ENCODE measurements at places on chromosomes 7 and 10.

DNA sequence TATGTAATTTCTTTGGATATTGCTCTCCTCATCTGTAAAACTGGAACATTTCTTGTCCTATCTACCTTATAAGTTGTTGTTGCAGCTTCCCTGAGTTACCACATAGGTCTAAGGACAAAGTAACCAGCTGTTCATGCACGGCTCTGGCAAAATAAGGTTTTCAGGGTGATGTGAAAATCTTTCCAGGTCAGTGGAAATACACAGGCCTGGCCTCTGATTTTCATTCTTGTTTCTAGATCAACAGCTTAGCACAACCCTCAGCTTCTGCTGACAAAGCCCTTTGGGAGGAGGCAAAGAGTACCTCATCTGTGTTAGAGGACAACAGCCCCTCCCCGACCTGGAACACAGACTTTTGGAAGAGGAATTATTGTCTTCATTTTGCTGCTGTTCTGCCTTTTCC is 117.5 kb upstream of the AGK start:
- DNase-seq: no peak

DNA sequence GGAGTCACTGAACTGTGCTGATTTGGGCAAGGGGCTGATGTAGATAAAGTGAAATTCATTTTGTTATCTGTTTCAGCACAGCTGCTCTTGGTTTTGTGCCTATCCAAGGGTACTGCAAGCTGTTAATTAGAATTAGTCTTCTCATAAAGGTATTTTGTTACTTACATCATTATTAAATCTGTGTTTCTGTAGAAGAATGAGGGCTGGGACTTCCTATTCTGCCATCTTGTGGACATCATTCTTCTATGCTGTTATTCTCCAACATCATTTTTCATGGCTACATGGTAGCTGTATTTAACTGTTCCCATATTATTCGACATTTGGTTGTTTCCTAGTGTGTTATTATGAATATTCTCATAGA is 76.2 kb upstream of the CCDC71L start:
- no peak for DNase-seq

- DNase-seq: no peak
These were observed 22.2 kb upstream of the CAMK2B start for GRCh38 chr7:44347546-44348114.

GRCh38 chr7:121824276-121824675 is 48.7 kb upstream of the PTPRZ1 start:
- no peak for DNase-seq

- no peak for DNase-seq
These were observed 3.2 kb upstream of the SFTPA2 start for GRCh38 chr10:79563426-79563825.

DNA sequence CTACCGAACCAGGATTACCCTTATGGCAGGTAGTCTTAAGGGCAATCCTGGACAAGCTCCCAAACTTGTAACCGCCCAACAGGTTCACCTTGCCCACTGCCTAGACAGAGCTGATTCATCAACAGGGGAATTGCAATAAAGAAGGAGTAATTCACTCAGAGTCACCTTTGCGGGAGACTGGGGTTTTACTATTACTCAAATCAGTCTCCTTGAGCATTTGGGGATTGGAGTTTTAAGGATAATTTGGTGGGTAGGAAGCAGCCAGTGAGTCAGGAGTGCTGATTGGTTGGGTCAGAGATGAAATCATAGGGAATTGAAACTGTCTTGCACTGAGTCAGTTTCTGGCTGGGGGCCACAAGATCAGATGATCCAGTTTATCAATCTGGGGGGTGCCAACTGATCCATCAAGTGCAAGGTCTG is 25.3 kb downstream of the HK1 start:
- DNase-seq: no peak

GRCh38 chr10:17657103-17657500 is 13.2 kb downstream of the STAM start:
- no peak for DNase-seq

DNA sequence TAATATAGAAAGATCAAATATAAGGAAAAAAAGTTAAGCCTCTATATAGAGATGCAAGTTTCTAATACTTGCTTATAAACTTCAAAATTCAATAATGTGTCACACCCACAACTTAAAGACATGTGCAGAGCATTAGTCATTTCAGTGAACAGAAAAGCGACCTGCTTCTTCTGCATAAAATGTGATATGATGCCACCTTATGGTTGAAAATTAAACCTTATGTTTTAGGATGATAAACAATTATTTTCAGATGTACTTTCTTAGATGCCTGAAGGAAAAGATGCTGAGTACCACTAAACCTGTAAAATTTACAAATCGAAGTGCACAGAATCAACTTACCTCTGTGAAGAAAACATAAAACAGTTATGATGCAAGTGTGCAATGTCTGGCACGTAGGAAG is 96.0 kb downstream of the MTERF1 start:
- DNase-seq: peak; percentile 13

DNA sequence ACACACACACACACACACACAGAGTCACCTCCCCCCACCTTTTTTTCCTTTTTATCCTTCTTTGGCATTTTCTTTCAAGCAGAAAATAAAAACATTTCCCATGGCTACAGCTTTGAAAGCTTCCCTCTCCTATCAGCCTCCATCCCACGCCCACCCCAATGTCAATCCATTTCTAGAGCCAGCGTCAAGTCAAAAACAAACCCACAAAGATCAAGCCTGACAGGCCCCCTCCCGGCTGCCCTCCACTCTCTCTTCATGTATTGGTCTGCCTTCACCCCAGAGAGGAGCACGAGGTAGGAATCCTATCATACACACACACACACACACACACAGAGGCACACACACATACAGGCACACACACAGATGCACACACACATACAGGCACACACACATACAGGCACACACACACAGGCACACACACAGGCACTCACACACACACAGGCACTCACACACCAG is 8.0 kb upstream of the TNRC18 start:
- no peak for DNase-seq

DNA sequence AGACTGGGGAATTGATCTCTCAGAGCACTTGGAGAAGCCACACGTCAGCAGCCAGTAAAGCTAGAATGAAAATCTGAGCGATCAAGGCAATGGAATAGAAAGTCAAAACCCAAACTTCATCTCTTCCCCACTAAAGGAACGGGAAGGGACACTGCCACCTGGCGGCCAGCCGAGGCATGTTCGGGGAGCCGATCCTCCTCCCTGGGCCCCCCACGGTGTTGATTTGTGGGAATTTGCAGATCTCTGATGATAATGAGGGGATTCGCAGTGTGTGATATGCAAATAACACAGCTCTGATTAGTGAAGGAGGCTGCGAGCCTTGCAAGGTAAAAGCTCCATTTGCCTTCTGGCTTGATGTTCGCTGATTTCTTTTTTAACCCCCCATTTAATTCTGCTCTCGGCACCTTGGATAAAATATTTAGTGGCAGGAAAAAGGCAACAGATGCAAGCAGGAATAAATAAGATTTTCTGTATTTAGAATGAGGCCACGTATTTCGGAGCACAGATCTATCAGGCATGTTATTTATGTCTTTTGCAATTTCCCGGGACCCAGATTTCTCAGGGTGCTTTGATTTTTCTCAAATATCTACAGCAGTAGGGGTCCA is 258.6 kb downstream of the PAXIP1 start:
- DNase-seq: peak; percentile 10

DNA sequence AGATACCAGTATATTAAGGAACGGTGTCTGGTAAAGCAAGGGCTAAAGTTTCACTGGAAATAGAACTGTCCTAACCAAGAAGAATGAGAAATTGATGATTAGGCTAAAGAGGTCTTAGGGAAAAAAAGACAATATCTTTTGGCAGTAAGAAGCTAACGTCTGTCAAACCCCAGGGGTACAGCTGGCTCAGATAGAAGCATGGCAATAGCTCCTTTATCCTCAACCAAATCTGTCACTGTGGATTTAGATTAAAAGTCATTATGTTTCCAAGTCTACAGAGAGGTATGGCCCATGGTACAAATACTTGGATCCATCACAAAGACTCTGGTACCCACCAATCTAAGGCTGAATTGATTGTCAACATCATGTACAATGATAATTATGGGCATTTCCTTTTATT is 8.6 kb upstream of the SLC16A9 start:
- DNase-seq: no peak

- no peak for DNase-seq
These were observed 97.0 kb downstream of the HGF start for GRCh38 chr7:81672872-81673271.

- peak; percentile 30 for DNase-seq
These were observed 6.0 kb downstream of the WDR37 start for GRCh38 chr10:1061930-1062774.

DNA sequence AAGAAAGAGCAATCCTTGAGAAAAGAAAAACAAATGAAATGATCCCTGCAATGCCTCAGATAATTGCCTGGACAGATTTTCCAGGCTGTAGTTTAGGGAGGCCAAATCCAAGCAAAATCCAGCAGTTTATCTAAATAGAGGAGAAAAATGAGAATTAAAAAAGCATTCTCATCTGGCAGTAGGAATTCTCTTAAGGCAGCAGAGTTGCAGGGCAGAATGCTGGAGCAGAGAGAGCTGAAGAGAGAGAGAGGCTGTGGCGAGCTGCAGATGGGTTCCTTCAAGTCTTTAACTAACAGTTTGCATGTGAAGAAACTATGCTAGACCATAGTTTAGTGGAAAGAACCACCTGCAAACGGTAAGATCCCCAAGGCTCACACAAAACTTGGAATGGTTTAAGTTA is 6.0 kb upstream of the LIPA start:
- no peak for DNase-seq

- no peak for DNase-seq
These were observed 208.5 kb downstream of the PTEN start for GRCh38 chr10:88071879-88072278.

DNA sequence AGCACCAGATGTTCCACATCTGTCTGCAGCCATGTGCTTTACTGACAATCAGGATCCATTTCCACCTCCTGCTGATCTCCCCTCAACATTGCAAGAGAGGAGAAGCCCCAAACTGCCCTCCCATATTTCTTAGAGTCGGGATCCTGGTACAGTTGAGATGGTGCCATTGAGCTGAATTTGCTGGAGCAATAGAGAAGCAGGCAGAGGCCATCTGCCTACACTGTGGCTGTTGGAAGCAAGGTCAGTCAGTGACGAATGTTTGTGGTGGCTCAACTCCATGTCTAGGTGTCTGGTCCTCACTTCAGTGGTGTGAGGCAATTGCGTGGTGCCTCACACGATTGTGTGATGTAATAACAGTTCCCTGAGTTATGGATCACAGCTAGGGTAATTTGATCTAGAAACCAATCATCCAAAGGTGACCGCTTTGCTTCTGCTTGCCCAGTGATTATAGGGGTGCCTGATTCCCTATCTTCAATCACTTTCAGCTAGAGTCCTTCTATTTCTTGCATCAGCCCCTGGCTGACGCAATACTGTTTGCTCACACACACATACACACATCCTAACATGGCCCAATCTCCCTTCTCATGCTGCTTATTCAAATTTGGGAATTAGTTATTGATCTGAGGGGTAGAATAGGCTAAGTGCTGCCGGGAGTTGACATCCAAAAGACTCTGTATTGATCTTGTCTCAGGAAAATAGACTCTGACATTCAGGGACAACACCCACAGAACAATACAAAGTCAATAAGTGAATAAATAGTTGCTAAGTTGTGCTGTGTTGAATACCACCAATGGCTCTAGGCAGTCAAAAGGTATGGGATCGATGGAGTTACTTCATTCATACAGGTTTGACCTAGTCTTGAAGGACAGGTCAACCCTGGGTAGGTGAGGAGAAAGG is 46.1 kb upstream of the SLC35B4 start:
- DNase-seq: no peak

GRCh38 chr10:46092524-46093081 is 46.5 kb upstream of the MSMB start:
- no peak for DNase-seq

DNA sequence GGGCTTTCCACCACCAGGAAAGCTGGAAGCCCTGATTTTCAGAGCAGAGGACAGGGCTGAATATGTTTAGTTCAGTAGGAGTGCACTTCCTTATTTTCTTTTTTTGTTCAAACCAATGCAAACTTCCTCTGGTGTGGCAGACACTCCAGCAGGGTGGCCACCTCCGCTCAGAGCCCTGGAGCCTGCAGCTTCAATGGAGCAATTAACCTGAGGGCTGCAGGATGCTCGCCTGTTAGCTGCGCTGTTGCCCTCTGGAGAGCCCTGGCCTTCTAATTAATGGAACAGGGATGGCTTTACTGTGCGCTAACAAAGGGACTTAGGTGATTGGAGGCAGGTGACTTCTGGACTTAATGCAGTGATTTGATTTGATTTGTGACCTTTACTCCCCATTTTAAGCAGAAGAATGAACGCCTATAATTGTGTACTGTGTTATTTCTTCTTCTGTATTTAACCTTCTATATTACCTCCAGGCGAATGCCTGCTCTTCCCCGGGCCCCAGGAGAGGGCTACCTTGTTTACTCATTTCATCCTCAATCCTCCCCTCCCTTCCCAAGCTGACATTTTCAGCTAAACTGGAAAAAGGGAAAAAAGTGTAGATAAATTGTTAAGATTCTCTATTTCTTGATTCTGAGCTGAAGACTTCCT is 123.0 kb upstream of the CTBP2 start:
- no peak for DNase-seq

- DNase-seq: no peak
These were observed 5.1 kb upstream of the OAT start for GRCh38 chr10:124423813-124424212.

DNA sequence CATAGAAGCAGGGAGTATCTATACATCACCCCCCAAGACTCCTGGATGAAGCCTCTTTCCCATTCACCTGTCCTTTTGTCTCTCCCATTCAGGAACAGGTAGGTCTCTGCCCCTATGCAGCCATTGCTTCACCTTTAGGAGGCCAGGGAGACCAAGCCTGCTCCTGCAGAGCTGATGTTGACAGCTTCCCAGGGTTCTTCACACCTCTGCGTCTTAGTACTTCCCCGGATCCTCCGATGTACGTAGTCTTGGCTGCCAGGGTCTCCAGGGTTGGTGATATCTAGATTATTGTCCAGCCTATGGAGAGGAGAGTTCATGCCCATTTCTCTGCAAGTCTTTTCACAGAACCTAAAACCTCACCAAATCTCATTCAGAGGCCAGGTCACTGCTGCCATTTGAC is 365.7 kb upstream of the KLF6 start:
- no peak for DNase-seq

GRCh38 chr10:42112331-42113157 is 525.8 kb downstream of the ZNF33B start:
- no peak for DNase-seq

DNA sequence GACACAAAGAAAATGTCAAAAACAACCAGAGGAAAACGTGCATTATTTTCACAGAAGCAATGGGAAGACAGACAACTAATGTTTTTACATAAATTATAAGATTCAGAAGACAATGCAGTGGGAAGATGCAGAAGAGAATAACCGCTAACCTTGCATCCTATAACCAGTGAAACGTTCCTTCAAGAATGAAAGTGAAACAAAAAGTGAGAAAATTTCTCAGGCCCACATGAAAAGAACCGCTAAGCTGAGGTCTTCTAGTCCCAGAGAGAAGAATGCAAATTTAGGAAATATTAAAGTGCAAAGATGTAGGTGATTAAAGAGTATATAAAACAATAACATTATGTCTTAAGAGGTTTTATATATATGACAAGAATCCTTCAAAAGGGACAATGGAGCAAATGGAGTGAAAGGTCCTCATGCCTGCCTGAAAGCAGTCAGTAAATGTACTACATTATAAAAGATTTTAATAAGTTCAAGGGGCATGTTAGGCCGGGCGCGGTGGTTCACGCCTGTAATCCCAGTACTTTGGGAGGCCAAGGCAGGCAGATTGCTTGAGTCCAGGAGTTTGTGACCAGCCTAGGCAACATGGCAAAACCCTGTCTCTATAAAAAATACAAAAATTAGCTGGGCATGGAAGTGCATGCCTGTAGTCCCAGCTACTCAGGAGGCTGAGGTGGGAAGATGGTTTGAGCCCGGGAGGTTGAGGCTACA is 43.1 kb upstream of the DDC start:
- no peak for DNase-seq

GRCh38 chr7:141649865-141650634 is 51.9 kb downstream of the DENND11 start:
- DNase-seq: peak; percentile 64

Measured in SW 1271 (cell line).